Activated CD8-positive, alpha-beta memory T cell treated with anti-CD3 and anti-CD28 coated beads for 48 hours (primary cell): ENCODE measurements at places on chromosomes 13 and 19.

DNA sequence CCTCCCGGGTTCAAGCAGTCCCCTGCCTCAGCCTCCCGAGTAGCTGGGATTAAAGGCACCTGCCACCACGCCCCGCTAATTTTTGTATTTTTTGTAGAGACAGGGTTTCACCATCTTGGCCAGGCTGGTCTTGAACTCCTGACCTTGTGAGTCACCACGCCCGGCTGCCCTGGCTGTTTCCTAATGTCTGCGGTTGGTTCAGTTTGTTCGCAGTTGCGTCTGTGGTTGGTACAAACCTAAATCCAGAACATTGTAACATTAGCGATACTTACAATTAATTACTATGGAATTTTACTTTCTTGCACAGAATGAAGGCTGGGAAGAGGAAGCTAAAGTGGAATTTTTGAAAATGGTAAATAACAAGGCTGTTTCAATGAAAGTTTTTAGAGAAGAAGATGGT is 38.1 kb downstream of the RNF17 start:
- DNase-seq = no peak

GRCh38 chr13:35839806-35840205 is 291.4 kb downstream of the DCLK1 start:
- no peak for DNase-seq

DNA sequence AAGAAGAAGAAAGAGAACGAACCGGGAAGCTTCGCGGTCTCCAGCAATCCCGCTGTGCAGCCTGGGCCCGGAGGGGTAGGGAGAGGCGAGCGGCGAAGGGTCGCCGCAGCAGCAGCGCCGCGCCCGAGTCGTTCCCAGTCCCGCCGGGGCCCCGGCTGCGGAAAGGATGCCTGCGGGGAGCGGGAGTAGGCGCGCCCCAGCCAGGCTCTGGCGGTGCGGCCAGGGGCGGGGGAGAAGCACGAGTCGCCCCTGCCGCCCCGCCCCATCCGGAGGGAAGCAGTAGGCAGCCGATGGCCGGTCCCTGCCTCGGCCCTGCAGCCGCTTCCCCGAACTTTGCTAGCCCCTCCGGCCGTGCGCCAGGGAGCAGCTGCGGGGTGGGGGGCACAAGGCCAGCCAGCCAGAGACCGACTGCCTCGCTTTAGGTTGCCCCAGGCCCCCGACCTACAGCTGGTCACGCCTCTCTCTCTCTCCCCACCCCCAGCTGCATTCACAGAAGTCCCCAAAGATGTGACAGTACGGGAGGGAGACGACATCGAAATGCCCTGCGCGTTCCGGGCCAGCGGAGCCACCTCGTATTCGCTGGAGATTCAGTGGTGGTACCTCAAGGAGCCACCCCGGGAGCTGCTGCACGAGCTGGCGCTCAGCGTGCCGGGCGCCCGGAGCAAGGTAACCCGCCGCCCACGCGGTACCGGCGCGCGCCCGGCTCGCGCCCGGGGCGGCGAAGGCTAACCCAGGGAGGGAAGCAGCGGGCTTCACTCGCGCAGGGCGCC is 1.1 kb downstream of the VSTM2B start:
- DNase-seq = no peak

DNA sequence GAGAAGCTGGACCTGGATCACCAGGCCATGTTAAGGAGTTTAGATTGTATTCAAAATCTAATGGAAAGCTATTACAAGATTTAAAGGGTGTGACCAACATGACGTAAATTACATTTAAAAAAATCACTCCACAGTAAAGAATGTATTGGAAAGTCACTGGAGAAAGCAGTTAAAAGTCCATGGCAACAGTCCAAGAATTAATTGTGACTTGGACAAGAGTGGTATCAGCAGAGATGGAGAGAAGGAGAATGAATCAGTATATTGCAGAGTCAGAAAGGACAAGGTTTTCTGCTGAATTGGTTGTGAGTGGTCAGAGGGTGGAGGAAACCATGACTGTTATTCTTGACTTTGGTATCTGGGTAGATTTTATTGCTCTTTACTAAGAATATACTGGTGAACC is 535.1 kb upstream of the SLITRK1 start:
- no peak for DNase-seq

GRCh38 chr13:55563267-55563666 is 1577.5 kb upstream of the PRR20A start:
- no peak for DNase-seq

GRCh38 chr19:50921426-50922316 is 10.5 kb upstream of the KLK4 start:
- no peak for DNase-seq

- DNase-seq = no peak
Measured at GRCh38 chr19:4054441-4055208, 12.1 kb downstream of the ZBTB7A start.

GRCh38 chr19:9324584-9324962 is 594 bp downstream of the ZNF559 start:
- DNase-seq = no peak

DNA sequence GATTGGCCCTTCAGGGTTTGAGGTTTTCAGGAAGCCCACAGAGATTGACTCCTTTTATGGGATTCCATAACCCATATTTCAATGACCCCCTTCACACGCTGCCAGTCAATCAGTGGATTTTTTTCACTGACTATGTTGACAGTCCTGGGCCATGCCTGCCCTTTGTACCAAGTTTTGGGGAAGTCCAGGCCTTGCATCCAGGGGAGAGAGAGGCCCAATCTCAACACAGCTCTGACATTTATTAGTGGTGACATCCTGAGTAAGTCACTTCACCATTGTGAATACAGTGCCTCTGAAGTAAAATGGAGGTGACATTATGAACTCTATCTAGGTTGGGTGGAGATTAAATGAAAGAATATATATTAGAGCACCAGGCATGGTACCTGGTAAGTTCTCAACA is 181.1 kb downstream of the NUFIP1 start:
- DNase-seq = no peak

GRCh38 chr19:45822716-45823115 is 7.6 kb upstream of the RSPH6A start:
- DNase-seq = no peak

DNA sequence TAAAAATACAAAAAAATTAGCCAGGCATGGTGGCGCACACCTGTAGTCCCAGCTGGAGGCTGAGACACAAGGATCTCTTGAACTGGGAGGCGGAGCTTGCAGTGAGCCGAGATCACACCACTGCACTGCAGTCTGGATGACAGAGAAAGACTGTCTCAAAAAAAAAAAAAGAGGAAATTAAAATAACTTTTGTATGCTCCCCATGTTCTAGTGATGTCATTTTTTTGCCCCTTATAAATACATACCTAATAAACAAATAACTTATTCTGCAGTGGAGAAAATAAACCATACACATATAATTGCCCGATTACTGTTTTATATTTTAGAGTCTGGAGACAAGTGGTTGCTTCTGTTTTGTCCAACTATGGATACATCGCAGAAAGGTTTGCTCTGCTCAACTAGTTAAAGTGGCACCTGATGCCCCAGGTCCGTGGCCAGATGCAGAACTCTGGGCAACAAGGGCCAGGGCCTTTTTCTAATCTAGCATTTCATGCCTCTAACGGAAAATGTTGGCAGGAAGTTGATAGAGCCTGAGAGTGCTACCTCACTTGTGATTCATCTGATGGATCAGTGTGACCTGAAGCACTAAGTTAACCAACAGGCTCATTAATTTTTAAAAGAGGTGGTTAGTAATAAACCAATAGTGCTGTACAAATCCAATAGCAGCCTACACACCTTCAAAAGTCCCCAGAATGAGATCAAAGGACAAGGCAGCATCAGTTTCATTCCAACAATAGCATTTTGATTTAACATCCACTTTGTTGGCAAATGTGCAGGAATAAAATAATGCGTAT is 18.8 kb downstream of the UBE2L5 start:
- DNase-seq = no peak

GRCh38 chr19:22918221-22918620 is 84.8 kb downstream of the ZNF728 start:
- DNase-seq = no peak

GRCh38 chr13:109941951-109942350 is 155.6 kb upstream of the IRS2 start:
- no peak for DNase-seq

DNA sequence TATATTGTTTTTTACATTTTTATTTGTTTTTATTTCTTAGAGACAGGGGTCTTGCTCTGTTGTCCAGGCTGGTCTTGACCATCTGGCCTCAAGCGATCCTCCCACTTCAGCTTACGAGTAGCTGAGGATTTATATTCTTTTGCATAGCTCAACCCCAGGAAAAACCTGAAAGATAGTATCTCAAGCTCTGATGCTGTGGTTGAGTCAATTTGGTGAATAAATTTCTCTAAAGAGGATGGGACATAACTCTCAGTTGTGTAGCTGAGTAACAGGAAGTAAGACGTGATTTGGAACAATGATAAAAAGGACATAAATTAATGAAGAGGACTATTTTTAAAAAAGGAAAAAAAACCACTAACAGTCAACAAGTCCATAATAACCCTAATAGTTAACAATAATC is 79.8 kb upstream of the TNFSF11 start:
- no peak for DNase-seq

DNA sequence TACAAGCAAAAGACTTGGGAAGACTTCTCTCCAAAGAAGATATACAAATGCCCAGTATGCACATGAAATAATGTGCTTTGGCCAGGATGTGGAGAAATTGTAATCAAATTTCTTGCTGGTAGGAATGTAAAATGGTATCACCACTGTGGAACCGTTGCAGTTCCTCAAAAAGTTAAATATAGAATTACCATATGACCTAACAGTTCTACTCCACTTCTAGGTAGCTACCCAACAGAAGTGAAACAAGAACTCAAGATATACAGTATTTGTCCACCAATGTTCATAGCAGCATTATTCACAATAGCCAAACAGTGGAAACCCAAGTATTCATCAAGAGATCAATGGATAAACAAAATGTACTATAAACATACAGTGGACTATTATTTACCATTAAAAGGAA is 95.0 kb upstream of the KLF5 start:
- DNase-seq = no peak

- DNase-seq = no peak
Measured at GRCh38 chr13:31199527-31199848, 287 bp upstream of the B3GLCT start.

- DNase-seq = no peak
Measured at GRCh38 chr13:66853564-66853963, 376.6 kb downstream of the PCDH9 start.

DNA sequence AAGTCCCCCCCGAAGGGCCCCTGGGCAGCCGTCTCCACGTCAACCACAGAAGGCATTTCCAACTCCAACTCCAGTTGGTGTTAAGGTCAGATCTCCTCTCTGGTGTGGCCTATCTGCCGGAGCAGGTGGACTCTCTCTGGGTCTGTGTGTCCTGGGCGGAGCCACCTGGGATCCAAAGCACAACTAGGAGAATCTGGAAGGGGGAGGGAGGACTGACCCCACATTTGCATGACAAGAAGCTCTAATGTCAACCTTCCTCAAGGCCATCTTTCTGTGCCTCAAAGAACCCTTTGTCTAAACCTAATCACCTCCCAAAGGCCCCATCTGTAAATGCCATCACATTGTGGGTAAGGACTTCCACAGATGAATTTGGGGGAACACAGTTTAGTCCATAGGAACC is 381.5 kb downstream of the UQCRFS1 start:
- DNase-seq = no peak

DNA sequence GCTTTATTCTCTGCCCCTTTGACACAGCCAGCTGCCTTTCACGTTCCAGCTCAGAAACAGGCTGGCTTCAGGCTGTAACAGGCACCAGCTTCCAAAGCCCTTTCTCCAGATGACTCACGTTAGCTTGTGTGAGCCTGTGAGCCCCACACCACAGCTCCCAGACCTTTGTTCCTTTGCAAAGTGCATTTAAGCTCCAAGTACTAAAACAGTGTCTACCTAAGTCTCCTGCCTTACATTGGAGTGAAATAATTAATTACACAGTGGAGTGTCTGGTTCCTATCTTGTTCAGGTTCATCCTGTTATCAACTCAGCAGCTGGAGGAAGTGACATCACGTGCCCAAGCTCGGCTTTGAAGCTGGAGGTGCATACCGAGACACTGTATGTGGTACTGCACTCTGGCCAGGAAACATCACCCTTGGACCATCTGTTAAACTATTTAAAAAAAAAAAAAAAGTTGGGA is 475.8 kb downstream of the FOXO1 start:
- DNase-seq = no peak

DNA sequence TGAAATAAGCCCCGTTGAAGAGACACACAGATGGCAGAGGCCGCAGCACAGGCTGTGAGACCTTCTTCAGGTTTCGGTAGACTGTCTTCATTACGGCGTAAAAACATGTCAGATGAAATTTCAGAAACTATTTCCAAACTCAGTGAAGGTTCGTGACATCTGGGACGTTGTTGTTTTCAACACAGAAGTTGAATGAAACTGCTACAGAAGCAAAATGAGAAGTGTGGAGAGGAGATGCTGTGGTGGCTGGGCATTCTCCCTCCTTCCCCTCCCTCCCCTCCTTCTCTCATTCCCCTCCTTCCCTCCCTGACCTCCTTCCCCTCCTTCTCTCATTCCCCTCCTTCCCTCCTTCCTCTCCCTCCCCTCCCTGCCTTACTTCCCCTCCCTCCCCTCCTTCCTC is 113.6 kb downstream of the ATP11A start:
- no peak for DNase-seq

DNA sequence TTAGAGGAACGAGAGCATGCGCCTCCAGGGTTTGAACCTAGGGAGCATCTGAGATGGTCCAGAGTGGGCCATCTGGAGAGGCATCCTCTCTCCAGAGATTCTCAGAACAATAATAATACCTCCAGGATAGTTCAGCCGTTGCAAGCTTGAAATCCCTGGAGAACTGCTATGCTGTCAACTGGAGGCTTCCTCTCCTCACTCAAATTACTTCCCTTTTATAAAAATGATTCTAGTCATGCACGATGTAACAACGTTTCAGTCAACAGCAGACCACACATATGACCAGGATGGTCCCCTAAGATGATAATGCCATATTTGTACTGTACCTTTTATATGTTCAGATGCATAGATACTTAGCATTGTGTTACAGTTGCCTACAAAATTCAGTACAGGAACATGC is 108.7 kb downstream of the SHISA2 start:
- no peak for DNase-seq

- no peak for DNase-seq
Measured at GRCh38 chr13:80296638-80297037, 44.3 kb downstream of the SPRY2 start.

GRCh38 chr13:35190241-35190640 is 248.2 kb downstream of the NBEA start:
- no peak for DNase-seq

- DNase-seq = no peak
Measured at GRCh38 chr13:98517576-98518310, 59.2 kb downstream of the STK24 start.

DNA sequence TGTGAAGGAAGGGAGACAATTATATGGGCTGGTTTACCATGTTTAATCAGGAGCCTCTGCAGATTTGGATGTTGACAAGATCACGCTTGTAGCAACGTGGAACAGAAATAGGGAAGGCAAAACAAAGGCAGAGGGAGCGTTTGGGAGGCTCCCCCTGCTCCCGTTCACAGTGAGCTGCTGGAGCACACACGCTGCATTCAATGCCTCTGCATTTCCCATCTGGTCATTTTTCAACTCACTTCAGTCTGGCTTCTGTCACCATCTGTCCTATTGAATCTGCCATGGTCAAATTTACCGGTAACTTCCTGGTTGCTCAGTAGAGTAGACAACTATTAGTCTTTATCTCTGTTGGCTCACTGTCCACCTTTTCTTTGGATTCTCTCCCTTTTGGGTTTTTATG is 91.0 kb downstream of the NHLRC3 start:
- no peak for DNase-seq
